ENCODE measurements at places on chromosomes 7 and 10.

GRCh38 chr10:100878291-100878910 lies 34.4 kb upstream of the SLF2 start:
- no peak for DNase-seq

DNA sequence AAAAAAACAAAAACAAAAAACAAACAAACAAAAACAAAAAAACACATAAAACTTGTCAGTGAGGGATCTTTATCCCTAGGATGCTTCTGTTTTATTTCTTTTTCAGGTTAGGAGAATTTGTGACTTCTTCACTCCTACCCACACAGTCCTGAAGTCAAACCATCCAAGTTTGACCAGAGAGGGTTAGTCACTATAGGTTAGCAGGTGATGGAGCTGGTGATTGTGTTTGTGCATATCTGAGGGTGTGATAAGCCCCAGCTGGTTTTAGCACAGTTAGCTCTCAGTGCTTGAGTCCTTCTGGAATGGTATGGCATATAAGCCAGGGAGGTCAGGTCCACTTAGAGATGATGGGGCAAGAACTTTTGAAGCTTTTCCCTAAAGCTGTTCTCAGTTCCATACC lies 11.8 kb upstream of the IKZF1 start:
- DNase-seq, result no peak

DNA sequence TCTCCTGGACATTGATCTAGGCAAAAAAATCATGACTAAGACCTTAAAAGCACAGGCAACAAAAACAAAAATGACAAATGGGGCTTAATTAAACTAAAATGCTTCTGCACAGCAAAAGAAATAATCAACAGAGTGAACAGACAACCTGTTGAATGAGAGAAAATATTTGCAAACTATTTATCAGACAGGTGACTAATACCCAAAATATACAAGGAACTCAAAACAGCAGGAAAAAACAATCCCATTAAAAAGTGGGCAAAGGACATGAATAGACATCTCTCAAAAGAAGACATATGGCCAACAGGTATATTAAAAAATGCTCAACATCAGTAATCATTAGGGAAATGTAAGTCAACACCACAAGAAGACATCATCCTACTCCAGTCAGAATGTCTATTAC lies 166.8 kb downstream of the MTERF1 start:
- DNase-seq, result no peak

GRCh38 chr10:16799621-16800020 lies 17.6 kb downstream of the RSU1 start:
- no peak for DNase-seq

- DNase-seq, result no peak
These were observed 356.8 kb downstream of the PLXDC2 start for GRCh38 chr10:20173046-20173445.

- no peak for DNase-seq
These were observed 2.5 kb downstream of the NIPSNAP2 start for GRCh38 chr7:55966851-55967250.

- no peak for DNase-seq
These were observed 233.1 kb downstream of the PARD3 start for GRCh38 chr10:34581801-34582532.

DNA sequence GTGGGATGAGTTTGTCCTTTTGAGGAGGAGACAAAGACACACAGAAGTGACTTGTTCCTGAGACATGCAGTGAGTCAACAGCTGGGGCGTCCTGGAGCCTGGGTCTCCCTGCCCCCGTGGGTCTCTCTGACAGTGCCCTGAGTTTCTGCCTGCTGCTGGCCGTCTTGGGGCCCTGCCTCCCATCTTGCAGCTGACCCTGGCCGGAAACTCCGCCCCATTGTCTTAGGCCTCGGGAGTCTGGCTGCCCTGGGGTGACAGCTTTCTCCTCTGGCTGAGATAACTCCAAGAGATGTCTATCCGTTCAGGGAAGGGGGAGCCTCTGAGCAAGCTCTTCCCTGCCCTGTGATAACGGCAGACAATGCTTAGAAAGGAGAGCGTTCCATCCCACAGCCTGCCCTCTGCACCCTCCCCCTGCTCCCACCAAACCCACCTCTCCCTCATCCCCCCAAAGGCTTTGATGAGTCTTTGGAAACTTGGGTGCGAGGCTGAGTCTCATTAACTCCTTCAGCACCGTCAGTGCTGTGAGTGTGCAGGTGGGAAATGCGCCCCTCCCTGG lies 69.5 kb upstream of the PODXL start:
- DNase-seq, result no peak

DNA sequence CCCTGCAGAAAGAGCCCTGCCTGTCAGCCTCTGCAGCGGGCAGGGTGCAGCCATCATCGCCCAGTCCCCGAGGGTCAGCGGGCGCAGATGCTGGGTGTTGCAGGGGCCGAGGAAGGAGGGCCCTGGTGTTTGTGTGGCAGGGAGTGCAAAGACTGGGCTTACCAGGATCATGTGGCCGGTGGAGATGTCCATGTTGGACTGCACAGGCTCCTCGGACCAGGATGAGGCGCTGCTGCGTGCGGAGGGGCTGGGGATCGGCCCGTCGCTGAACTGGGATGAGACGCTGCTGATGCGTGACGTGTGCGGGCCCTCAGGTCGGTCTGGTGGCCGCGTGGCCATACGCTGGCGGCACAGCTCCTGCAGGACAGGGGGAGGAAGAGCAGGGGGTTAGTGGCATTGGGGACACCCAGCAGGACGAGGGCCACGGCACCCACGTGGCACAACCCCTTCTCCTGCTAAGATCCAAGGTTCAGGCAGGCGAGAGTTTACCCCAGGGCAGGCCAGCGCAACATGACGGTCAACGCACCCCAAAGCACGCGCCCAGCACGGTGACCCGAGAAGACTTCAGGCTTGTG lies 319.5 kb downstream of the DNAJB6 start:
- DNase-seq, result no peak

GRCh38 chr7:98137826-98138151 lies 31.1 kb downstream of the LMTK2 start:
- no peak for DNase-seq

DNA sequence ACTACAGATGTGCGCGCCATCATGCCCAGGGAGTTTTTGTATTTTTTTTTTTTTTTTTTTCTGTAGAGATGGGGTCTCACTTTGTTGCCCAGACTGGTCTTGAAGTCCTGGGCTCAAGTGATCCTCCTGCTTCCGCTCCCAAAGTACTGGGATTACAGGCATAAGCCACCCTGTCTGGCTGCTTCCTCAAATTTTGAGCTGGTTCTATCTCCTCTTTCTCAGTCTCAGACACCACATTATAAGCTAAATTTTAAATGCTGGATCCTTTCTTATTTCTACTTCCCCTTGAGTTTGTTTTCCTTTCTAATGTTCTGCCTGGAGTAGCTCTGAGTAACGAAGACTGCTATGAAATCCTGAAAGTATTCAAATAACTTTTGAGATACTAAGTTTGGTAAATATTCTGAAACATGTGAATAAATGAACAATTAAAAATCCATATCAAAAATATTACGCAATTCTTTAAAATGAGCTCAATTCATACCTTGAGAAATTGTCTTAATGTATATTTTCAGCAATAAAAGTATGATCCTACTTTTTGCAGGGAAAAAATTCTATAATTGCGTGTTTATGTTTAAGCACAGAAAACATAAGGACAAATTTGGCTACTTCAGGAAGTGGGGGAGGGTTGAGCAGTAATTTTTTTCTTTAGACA lies 15.0 kb downstream of the TCAF1 start:
- DNase-seq, result no peak

DNA sequence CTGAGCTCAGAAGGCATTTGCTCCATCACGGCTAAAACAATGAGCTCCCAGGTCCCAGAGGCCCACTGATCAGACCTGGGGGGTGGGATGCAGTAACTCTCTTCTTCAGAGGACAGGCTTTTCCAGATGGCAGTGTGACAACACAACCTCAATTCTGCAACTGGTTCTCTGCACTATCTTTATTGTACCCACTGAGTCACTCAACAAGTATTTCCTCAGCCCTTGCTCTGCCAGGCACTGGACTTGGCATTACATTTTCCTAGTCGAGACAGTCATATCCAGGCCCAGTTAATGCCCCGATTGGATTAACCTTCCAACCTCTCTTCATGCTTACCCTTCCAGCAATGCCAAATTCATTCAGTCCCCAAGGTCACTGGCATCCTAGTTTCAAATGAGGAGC lies 72.6 kb downstream of the JAZF1 start:
- no peak for DNase-seq

DNA sequence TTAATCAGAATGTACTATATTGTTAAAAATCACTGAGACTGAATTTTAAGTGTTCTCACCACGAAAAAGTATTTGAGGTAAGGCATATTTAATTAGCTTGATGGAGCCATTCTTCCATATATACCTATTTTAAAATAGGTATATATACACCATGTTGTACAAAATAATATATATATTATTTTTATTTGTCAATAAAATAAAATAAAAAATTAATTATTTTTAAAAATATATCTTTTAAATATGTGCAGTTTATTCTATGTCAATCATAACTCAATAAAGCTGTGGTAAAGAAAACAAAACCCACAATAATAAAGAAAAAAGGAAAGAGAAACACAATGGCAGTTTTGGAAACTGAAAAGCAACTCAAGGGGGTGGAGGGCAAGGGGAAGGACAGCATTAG lies 33.6 kb upstream of the TFEC start:
- DNase-seq, result no peak

DNA sequence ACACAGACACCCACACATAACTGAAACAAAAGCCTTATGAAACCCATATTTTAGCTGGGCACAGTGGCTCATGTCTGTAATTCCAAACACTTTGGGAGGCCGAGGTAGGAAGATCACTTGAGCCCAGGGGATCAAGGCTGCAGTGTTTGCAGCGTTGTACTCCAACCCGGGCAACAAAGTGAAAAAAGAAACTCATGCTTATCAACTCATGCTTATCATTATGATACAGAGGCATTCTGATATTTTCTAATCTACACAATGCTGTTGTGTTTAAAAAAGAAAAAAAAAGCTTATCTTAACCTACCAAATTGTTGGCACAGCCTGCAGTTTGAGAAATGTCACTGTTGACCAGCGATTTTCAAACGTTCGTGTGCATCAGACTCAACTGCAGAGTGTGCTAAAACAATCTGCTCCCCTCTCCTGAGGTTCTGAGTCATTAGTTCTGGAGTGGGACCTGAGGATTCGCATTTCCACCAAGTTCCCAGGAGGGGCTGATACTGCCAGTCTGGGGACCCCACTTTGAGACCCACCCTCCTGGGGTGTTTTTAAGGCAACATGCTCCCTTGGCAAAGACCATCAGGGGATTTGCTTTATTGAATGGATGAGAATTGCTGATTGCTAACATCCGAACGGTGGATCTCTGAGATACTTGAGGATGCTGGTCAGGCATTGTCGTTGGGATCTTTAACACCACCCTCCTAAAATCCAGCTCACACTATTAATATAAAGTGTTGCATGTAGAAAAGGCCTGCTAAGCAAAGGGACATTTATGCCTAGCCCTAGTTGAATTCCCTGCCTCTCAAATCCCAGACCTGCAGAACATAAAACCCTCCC lies 16.2 kb downstream of the CHST3 start:
- no peak for DNase-seq

GRCh38 chr10:25651534-25651933 lies 282.5 kb upstream of the MYO3A start:
- DNase-seq, result no peak

DNA sequence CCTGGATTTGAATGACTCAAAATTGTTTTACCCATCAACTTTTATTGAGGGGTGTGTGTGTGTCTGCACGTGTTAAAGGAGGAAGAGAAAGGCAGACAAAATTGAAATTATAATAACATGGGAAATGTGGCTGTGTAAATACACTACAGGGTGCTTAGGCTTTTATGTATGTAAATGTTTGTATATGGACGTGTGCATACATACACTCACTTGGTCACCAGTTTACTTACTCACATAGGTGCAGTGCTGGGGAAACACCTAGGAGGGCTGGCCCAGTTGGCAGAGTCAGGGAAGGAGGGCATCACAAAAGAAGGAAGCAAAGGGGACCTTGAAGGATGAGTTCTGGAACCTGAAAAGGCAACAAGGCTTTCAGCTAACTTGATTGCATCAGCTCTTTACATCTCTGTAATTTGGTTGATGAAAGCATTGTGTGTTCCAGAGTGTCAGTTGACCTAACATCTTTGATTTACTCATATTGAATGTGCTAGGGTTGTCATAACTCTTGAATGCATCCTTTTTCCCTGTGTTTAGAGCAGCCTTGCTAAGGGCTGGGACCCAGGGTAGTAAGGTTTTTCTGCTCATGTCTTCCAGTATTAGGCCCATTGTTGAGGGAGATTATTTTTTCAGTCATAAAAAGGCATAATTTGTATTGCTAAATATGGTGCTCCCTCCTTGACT lies 10.2 kb downstream of the WDR11 start:
- no peak for DNase-seq

DNA sequence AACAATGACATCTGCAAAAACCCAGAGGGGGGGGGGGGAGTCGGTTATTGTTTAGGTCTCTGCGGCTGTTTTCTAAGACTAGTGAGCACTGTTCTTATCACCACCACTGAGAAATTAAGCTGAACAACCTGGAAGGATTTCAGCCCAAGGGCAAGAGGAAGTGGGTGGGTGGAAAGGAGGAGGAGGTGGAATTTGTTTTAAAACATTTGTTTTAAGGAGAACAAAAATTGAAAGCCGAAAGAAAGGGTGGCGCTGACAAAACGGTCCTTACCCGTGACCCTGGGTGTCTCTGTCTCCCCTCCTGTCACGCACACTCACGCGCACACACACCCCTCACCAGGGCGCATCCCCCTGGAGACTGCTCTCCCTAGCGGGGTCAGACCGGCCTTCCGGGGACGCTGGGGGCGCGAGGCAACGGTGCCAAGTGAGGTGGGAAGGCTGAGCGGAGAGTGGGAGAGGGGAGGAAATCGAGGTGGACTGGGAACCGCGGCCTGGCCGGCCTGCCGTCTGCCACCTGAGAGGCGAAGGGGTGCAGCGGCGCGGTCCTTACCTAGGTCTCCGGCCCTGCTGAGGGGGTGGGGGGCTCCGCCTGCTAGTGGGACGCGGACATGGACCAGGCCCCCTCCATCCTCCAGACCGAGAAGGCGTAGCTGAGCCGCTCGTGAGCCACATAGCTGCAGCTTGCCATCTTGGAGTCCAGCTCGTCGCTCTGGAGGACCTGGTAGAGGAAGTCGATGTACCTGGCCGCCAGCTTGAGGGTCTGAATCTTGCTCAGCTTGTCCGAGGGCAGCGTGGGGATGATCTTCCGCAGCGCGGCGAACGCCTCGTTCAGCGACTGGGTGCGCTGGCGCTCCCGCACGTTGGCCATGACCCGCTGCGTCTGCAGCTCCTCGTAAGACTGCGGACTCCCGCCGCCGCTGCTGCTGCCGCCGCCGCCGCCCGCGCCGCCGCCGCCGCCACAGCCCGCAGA lies 1.0 kb downstream of the TWIST1 start:
- DNase-seq, result no peak

DNA sequence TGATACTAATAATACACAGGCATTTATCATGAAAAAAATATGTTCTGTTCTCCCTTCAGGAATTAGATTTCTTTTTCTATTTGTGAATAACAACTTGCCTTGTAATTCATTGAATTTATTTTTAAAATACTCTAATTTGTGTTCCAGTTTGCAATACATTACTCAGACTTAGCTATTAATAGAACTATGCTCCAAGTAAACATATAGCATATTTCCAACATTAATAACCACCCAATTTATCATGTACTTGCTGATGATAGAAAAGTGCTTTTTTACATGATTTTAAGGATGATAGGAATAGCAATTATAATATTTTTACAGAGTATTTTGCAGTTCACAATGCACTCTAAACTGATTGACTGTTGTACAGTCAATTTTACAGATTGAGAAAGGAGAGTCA lies 338.8 kb upstream of the SEMA3D start:
- DNase-seq, result no peak

Measured in CD4-positive, alpha-beta memory T cell (primary cell).